NCI-H1092 treated with DMSO at 0.1 percent for 48 hours (cell line): ENCODE measurements at places on chromosomes 7 and 10.

DNA sequence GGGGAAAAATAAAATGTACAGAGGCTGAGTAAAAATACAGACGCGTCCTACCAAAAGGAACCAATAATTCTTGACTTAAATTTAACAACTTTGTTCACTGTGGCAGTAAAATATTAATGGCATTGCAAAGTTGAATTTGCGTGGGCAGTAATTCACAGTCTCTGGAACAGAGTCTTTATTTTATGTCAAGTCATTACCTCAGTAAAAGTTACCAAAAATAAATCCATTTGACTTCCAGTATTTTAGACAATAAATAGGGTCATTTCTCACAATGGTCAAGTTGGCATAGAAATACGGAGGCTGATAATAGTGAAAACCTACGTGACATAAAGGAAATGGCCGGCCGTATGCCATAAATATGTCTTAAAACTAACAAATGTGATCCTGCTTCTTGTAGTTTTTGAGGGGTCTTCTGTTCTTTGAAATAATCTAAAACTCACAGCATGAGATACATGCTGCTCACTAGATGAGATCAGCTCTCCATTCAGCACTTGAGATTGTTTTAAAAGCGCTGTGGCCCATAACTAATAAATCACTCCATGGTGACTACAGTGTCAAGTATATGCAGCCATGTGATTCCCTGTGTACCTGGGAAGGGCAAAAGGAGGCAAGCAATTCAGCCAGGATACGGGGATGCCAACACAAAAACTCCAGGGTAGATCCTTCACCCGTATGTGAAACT is 75.3 kb downstream of the DOCK4 start:
- no peak for DNase-seq

- no peak for DNase-seq
Measured at GRCh38 chr10:11245095-11245479, 227.4 kb downstream of the CELF2 start.

DNA sequence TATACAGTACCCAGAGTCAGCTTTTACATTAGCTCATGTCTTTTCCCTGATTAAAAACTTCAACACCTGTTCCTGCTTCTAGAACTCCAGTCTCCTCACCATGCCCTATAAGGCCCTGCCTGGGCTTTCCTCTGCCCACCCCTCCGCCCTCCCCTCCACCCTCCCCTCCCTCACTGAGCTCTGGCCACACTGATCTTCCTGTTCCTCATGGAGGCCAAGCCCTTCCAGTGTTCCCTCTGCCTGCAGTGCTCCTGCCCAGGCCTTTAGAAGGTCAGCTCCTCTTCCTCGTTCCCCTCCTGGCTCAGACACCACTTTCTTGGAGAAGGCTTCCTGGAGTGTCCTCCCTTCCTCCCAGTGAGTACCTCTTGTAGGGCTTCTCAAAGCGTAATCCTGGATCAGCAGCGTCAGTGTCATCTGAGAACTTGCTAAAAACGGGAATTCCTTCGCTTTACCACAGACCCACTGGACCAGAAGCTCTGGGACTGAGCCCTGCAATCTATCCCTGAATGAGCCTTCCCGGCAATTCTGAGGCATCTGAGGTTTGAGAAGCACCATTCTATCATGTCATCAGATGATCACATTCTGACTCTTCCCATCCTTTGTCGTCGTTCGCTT is 3.7 kb downstream of the PDZD7 start:
- DNase-seq: no peak

- DNase-seq: no peak
Measured at GRCh38 chr7:106238830-106239229, 46.0 kb downstream of the NAMPT start.

DNA sequence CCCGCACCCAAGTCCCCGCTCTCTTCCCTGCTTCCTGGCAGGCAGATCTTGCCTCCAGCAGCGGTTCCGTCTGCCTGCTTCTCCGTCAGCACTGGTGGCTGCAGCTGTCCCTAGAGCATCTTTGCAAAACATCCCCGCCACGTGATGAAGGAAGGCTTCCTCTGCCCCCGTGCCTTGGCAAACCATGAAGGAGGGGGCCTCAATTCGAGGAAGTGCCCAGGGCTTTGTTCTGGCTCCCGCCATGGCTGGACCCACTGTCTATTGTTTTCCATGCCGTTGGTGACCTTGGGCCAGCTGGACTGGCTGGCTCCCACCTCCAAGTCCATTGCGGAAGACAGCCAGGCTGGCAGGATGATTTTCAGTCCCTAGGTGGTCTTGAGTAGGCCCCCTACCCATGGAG is 13.2 kb upstream of the AQP1 start:
- DNase-seq: no peak

DNA sequence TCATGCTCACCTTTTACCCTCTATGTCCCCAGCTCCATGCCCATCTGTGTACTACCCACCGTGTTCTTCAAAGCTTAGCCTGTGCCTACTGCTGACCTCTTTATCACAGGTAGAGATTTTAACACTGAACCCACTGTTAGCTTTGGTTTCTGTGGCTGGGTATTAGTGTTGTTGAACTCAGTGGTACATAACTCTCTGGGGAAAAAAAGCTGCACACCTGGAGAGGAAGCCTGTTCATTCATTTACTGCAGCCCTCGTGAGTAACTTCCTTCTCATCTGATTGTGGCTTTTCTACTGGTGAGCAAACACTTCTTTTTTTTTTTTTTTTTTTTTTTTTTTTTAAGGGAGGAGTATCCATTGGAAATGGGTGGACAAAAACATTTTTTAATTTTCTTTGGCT is 326.3 kb downstream of the CCSER2 start:
- DNase-seq: peak; percentile 2
